ENCODE measurements at places on chromosomes 1 and 21.

GRCh38 chr1:223873044-223873443 is 27.3 kb upstream of the TP53BP2 start:
- no peak for DNase-seq

- DNase-seq, result no peak
These were observed 20.3 kb upstream of the CLSTN1 start for GRCh38 chr1:9844106-9844505.

DNA sequence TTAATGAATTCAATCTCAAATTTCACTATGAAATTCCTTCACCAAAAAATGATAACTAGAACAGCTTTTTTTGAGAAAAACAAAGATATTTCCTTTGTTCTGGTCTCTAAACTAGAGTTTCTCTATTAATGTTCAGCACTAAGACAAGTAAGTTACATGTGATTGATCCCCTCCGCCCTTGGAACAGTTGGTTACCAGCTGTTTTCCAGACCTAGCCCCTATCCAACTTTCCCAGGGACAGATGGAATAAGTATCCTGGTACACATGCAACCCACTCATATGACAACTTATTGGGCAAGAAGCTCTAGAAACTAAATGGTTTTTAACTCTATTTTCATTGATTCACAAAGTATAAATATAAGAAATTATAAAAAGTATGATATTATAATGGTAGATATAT is 140.4 kb downstream of the COP1 start:
- no peak for DNase-seq

DNA sequence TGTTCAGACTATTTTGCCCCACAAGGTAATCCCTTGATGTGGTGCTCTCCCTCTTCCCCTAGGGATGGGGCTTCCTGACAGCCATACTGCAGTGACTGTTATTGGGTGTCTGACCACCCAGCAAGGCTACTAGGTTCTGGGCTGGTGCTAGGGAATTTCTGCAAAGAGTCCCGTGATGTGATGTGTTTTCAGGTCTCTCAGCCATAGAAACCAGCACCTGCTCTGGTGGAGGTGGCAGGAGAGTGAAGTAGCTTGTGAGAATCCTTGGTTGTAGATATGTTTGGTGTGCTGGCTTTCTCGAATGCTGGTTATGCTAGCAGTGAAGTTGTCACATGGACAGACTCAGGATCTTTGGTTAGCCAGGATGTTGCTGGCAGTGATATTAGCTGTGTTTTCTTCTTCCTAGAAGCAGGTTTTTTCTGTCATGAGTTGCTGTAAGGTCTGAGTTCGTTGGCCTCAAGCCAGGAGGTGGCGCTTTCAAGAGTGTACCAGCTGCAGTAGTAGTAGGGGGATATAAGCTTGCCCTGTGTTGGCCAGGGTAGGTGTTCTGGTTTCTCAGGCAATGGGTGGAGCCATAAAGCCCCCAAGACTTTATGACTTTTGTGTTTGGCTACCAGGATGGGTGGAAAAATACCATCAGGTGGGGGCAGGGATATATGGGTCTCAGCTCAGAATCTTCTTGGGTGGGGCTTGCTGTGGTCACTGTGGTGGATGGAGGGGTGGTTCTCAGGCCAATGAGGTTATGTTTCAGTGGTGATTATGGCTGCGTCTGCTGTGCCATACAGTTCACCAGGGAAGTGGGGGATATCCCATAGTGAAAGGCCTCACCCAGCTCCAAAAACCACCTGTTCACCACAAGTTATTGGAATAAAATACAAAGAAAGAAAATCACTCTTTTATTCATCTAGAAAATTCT is 1112.3 kb downstream of the KCNT2 start:
- DNase-seq, result no peak

DNA sequence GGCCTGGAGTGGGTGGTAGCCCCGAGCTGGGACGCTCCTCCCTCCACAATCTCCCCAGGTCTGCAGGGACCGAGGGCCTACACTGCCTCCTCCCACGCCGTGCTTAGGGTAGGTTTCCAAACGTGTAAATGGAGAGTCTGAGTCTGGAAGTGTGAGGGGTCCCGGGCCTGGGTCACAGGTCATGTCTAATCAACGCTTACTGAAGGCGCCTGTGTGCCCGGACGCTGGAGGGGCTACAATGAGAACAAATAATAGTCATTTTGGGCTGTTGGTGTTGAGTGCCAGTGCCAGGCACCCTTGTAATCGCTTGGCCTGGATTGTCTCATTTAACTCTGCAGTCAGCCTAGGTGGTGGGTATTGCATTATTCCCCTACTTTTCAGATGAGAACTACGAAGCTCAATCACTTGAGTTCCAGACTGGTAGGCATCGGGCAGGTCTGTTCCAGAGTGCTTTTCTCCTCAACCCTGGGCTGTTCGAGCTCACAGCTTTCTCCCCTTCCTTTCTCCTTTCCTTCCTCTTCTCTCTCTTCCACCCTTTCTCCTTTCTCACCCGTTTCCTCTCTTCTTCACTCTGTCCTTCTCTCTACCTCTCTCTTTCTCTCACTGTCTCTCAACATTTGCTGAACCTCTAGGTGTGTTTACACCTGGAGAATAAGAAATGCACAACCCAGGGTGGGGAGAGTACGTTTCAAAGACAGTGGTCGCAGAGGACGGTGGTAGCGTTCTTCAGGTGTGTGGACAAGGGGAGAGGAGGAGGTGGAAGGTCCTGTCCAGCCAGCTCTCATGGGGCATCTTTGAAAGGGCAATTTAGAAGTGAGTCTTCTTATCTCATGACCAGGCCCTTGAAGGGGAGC is 883 bp downstream of the SLC66A1 start:
- no peak for DNase-seq

GRCh38 chr1:85502625-85503083 is 37.7 kb upstream of the DDAH1 start:
- no peak for DNase-seq

DNA sequence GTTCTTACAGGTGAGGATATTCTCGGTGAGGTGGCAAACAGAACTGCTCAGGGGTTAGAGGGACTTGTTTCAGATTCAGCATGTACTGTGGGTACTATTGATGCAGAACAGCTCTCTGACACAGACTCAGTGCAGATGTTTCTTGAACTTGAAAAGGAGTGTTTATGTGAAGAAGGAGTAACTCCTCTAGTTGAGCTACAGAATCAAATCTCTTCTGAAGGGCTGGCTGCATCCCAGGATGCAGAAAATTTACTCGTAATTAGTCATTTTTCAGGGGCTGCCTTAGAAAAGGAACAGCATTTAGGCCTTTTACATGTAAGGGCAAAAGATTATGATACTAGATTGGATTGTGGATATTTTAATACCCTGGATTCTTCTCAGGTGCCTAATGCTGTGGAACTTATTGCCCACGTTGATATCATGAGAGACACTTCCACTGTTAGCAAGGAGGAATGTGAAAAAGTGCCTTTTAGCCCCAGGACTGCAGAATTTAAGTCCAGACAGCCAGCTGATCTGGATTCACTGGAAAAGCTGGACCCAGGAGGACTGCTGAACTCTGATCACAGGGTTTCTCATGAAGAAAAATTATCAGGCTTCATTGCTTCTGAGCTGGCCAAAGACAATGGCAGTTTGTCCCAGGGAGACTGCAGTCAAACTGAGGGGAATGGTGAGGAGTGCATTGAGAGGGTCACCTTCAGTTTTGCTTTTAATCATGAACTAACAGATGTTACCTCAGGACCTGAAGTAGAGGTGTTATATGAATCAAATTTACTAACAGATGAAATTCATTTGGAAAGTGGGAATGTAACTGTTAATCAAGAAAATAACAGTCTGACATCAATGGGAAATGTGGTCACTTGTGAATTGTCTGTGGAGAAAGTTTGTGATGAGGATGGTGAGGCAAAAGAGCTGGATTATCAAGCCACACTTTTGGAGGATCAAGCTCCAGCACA is 79.6 kb upstream of the BMP8A start:
- no peak for DNase-seq

DNA sequence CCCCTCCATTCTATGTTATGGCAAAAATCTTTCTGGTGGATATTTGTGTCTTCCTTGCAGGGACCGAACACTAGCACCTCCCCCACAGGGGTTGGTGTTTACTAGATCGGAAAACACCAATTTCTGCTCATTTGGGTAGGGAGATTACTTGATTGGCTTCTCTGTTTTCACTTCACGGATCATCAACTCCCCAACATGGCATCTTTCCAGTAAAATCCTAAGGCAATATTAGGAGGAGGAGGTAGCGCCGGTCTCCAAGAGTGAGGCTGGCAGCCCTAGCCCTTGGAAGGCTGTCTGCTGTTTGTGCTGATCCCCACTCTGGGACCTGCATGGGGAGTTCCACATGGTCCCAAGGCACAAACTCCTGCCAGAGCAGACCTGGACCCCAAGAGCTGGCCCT is 12.2 kb downstream of the VASH2 start:
- no peak for DNase-seq

DNA sequence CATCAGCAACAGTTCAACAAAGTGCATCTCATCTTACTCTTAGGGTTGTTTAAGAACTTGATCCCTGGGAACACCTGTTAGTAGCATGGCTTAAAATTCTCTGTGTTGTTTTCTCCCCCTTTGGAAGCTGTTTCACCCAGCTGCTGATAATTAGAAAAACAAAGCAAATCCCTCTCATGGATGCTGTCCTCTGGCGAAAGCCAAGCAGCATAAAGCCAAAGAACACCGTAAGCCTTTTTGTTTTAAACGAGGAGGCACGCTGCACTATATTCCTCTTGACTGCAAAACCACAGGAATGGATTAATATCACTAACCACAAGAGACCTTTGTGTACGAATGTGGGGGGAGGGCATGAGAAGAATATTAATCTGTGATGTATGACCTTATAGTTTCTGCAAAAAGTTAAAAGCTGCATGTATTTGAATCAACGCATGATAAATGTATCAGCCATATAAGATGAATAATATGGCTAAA is 923.2 kb downstream of the LTN1 start:
- no peak for DNase-seq

- no peak for DNase-seq
These were observed 43.5 kb upstream of the BCL9 start for GRCh38 chr1:147497826-147498225.

DNA sequence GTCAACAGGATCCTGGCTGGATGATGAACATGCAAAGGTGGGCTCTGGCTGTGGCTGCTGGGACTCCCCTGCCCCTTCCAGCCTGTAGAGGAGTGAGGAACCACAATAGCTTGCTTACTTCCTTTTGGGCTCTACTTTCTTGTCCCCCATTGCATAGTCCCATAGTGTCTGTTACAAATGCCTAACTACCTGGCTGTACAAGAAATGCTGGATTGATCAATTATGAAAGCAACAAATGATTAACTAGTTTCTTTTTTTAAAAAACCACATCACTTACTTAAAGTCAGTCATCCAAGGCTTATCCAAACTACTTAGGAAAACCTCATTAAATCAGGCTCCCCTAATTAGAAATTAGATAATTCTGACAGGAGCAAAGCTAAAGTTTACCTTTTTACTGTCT is 514.1 kb upstream of the PKN2 start:
- no peak for DNase-seq

- DNase-seq, result no peak
These were observed 340.0 kb upstream of the DPYD start for GRCh38 chr1:98260839-98261238.

GRCh38 chr1:10074852-10075730 is 42.3 kb downstream of the UBE4B start:
- no peak for DNase-seq

GRCh38 chr1:31101147-31101502 is 35.6 kb upstream of the PUM1 start:
- no peak for DNase-seq

GRCh38 chr1:161098210-161099068 is at the start of gene KLHDC9:
KLHDC9 (plus strand) TSS chr1:161098361; CDS start chr1:161098536, 175 bp downstream.
- DNase-seq, result peak; percentile 79

- no peak for DNase-seq
These were observed 49.4 kb downstream of the KIF21B start for GRCh38 chr1:200973937-200974657.

- no peak for DNase-seq
These were observed 6.3 kb downstream of the ASPM start for GRCh38 chr1:197140121-197140520.

DNA sequence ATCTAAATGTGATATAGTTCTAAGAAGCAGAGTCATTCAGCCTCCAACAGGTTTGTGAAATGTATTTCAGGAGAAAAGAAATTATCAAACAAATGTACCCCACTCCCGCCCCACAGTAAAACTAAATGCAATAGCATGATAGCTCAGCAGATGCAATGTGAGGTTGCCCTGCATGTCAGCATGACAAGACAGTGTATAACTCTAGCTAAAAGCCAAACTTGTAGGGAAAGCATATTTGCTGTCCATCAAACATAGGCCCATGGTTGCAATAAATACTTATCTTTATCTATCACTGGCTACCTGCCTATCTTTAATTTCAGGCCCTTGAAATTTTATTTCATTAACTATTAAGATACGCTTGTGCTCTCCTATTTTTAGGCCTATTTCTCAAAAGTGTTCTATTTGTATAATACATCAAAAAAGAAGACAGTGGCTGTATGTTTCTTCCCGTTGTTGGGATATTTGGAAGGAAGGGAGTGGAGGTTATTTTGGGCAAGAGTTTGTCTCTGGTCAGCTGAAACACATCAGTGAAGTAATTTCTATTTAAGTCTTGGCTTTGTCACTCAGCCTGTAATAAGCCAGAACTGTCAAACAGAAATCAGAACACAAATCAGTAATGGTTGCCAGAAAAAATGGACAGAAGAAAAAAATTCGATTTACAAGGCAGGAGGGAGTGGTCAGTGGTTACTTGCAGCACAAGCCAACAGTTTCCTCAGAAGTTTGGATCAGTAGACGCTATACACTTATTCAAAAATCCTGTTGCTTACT is 307.4 kb upstream of the ADGRL2 start:
- no peak for DNase-seq

DNA sequence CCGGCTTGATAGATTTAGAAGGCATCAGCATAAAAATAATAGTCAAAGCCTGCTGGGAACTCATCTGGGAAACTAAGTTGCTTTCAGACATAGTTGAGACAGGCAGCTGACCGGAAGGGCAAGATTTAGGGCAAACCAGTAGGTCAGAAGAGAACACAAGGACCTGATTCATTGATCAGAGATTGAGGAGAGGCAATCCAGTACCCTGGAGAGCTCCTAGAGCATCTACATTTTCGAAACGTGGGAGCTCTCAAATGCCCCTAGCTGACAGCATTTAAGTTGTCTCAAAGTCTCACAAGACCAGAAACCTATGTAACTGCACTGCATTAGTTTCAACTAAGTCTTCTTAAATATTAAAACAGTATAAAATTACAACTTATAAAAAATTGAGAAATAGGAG is 22.9 kb upstream of the MTF2 start:
- DNase-seq, result no peak

- no peak for DNase-seq
These were observed 65.4 kb downstream of the ABCA4 start for GRCh38 chr1:94055459-94056122.

- DNase-seq, result no peak
These were observed 306.0 kb downstream of the NPHP4 start for GRCh38 chr1:5686195-5686594.

- DNase-seq, result peak; percentile 32
These were observed at the start of gene RGS1 for GRCh38 chr1:192575499-192576189. RGS1 (plus strand) TSS chr1:192575773; CDS start chr1:192575793, 20 bp downstream.

DNA sequence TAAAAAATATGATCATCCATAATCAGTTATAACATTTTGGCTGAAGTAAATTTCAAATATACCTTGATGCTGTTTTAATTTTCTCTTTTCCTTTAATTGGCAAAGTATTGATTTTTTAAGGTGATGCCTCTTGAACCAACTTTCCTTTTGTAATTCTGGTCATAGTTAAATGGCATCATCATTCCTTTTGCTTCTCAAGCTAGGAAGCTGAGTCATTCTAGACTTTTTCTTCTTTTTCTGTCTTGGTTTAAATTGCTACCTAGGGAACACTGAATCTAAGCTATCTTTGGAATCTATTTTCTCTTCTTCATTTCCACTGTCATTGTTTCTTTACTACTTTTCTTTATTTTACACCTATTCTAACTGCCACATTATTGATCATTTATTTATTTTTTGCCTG is 162.7 kb downstream of the HMCN1 start:
- DNase-seq, result no peak
